ENCODE measurements at places on chromosomes 6 and 20.

- DNase-seq, result no peak
Measured at GRCh38 chr6:135014353-135014832, 40.2 kb downstream of the HBS1L start.

GRCh38 chr6:39365281-39366074 lies 43.0 kb upstream of the KCNK16 start:
- DNase-seq, result no peak

- DNase-seq, result no peak
Measured at GRCh38 chr20:46027245-46027853, 1.7 kb upstream of the SLC12A5 start.

DNA sequence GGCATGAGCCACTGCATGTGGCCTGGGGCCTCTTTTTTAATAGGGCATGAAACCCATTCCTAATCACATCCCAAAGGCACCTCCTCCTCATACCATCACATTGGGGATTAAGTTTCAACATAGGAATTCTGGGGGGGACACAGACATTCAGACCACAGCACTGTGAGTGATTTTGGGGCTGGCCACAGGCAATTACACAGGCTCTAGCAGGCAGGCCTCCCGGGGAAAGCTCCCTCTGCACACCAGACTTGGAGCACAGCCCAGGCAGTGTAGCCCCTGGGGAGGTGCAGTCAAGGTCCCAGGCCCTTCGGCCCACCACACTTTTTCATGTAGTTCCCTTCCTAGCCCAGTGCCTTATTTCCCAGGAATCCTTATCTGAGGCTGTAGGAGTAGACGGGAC lies 5.5 kb downstream of the SFT2D1 start:
- DNase-seq, result no peak

- DNase-seq, result no peak
Measured at GRCh38 chr6:4272996-4273395, 137.6 kb upstream of the ECI2 start.

- no peak for DNase-seq
Measured at GRCh38 chr6:24883618-24884017, 52.1 kb downstream of the RIPOR2 start.

DNA sequence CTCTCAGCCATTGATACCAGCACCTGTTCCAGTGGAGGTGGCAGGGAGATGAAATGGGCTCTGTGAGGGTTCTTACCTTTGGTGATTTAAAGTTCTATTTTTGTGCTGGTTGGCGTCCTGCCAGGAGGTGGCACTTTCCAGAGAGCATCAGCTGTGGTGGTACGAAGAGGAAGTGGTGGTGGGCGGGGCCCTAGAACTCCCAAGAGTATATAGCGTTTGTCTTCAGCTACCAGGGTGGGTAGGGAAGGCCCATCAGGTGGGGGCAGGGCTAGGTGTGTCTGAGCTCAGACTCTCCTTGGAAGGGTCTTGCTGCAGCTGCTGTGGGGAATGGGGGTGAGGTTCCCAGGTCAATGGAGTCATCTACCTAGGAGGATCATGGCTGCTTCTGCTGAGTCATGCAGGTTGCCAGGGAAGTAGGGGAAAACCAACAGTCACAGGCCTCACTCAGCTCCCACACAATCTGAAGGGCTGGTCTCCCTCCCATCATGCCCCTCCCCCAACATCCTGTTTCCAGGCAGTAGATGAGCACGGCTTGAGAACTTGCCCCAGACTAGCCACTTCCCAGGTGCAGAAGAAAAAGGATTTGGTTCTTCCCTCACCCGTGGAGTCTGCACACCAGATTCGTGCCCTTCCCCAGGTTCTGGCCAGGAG lies 46.6 kb downstream of the MOXD1 start:
- DNase-seq, result peak; percentile 70

DNA sequence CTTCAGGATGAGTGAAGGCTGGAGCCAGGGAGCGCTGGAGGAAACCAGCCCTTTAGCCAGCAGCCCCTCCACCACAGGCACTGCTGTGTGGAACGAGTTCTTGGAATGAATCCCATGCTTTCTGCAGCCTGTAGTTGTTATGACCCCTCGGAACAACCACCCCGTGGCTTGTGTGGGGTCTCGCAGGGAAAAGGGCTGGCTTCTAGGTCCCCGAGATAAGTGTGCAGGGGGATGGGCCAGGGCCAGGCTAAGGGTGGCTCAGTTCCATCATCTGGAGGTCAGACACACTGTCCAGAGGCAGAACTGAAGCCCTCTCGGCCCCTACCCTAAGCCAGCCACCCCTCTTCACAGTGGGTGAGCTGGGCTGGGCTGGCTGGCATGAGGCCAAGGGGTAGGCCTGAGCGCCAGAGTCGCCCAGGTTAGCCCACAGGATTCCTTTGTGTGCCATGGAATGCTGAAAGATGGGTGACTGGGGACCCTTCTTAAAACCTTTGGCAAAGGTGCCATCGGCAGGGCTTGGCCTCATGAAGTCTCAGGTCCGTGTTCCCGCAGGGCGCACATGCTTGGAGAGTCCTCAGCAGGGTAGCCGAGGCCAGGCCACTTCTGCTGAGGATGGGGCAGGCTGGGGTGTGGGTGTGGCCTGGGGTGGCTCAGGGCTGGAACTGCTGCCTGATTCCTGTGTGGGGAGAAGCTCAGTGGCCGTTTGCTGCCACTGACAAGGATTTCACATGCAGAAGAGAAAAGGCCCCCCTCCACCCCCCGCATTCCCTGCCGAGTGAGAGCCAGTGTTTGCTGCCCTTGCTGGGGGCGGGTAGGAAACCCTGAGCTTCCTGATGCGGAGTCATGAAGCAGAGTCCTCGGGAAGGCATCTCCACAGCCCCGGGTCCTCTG lies 24.6 kb downstream of the SPATA2 start:
- DNase-seq, result no peak

DNA sequence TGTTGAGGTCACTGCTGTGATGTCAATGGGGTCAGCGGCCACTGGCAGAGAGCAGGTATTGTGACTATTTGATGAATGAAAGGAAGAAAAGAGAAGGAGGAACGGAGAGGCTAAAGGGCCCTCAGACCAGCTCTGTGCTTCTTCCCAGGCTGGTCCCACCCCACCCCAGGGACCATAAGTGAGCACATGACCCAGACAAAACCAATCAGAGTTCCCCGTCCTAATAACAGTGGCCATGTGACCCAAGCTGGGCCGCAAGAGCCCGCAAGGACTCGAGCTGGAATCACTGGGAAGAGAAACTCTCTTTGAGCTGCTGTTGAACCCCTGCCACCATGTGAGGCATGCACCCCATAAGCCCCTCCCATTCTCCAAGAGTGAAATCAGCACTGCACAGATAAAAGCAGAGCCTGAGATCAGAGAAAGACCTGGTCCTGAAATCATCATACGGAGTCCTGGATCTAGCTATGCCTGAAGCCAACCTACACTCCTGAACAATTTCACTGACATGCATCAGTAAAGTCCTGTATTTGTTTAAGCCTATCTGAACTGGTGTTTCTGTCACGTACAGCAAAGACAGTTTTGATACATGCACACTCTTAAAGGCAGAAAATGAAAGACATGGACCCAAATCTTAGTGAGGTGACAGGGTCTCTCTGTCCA lies 90.2 kb downstream of the PREX1 start:
- DNase-seq, result no peak

- DNase-seq, result no peak
Measured at GRCh38 chr6:145017516-145017915, 717.8 kb downstream of the EPM2A start.

GRCh38 chr6:131067521-131067920 lies 4.5 kb upstream of the EPB41L2 start:
- DNase-seq, result no peak

GRCh38 chr6:45419571-45420082 lies 41.9 kb upstream of the SUPT3H start:
- peak; percentile 72 for DNase-seq

DNA sequence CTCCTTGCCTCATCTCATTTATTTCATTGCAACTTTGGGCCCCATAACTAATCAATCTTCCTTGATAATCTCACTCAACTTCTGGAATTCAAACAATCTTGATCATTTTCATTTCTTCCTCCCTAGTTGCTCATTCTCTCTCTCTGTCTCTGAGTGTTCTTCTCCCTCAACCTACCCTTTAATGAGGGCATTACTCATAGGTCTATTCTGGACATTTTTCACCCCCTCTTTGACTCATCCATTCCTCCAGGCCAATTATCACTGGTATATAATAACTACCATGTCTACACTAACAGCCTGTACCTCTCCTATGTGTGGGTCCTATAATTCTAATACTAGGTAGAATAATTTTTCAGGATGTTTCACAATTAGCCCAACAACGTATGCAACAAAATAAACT lies 78.8 kb downstream of the COL21A1 start:
- DNase-seq, result no peak

GRCh38 chr20:32999603-33000250 lies 4.5 kb downstream of the SUN5 start:
- DNase-seq, result no peak

DNA sequence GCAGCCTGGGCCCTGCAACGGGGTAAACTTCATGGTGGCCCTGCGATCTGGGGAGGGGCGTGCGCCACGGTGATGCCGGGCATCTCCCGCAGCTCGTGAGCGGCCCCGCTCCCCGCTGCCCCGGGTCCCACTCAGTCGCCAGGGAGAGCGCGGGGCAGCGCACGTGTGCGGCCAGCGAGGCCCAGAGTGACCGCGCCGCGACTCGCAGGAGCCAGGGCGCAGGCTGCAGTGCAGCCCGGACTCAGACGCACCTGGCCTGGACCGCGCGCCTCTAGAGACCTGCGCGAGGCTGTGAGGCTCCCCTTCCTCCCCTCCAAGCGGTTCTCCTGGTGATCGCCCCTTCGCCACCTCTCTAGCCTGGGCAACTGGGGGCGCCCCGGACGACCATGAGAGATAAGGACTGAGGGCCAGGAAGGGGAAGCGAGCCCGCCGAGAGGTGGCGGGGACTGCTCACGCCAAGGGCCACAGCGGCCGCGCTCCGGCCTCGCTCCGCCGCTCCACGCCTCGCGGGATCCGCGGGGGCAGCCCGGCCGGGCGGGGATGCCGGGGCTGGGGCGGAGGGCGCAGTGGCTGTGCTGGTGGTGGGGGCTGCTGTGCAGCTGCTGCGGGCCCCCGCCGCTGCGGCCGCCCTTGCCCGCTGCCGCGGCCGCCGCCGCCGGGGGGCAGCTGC lies 652 bp downstream of the BMP6 start:
- DNase-seq, result no peak

- DNase-seq, result no peak
Measured at GRCh38 chr6:32982084-32982701, 13.8 kb downstream of the BRD2 start.

DNA sequence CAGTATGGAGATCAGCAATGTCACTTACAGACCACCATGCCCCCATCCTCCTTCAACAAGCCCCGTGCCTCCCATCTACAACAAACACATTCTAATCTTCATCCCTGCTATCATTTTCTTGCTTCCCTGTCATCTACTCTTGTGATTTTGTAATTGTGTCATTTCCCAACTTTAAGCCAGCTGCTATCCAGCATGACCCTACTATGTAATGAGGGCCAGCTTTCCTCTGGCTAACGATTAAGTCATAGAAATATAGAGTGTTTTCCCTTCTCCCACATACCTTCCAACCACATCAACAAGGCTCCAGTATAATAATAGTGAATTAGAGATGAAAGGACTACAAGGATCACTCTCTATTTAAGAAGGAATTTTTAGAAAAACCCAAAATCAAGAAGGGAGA lies 607.0 kb downstream of the TENT5A start:
- no peak for DNase-seq

DNA sequence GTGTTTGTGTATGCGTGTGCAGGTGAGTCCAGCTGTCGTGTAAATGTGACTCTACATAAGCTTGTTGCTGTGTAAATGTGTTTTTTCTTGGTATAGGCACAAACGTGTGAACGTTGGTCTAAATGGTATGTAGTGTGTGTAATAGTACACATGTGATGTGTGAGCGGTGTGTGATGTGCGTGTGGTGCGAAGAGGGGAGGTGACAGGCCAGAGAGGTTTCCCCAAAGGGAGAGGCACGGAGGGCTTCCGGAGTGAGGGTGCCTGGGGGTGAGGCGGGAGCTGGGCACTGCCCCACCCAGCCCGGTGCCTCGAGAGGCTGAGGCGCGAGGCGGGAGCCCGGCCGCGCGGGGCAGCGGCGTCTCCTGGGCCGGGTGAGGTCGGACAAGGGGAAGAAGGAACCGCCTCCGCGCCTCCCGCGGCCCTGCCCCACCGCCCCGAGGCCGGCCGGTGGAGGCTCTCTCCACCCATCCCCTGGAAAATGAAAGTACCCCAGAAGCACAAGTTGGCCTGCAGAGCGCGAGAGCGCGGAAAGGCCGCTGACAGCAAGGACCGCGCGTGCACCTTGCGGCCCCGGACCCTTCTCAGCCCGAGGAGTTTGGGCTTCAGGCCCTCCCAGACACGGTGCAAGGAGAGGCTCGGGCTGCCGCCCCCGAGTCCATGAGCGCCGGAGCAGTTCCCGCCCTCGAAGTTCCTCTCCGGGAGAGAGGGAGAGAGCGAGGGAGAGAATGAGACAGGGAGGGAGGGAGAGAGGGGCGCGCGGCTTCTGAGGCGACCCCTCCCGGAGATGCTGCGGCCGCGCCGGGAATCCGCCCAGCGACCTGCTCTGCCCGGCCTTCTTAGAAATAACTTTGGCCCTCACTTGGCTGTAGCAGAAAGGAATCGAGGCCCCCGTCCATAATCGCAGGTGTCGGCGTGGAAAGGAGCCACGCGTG lies 43.2 kb upstream of the OSTM1 start:
- peak; percentile 51 for DNase-seq

- DNase-seq, result no peak
Measured at GRCh38 chr6:111722179-111722731, 116.6 kb upstream of the TRAF3IP2 start.

DNA sequence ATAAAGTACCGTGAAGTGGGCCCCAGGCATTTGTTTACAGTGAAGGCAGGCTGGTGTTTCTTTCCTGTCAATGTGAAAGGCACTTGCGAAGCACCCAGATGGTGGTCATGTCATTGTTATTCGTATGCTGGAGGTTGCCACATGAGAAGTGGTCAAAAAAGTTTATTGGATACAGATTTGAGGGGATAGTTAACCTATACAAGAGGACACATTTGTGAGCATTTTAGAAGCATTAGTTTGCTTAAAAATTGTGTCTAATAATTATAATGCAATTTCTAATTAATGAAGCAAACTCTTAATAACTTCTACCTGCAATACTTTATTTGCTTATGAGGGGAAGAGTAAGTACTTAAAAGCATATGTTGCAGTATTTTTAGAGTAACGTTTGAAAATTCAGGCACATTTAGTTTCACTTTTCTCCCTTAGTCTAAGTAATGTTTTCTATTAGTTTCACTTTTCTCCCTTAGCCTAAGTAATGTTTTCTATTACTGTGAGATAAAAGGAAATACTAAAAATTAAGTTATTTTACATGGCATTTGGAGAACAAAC lies 120.7 kb upstream of the CLDN20 start:
- no peak for DNase-seq

DNA sequence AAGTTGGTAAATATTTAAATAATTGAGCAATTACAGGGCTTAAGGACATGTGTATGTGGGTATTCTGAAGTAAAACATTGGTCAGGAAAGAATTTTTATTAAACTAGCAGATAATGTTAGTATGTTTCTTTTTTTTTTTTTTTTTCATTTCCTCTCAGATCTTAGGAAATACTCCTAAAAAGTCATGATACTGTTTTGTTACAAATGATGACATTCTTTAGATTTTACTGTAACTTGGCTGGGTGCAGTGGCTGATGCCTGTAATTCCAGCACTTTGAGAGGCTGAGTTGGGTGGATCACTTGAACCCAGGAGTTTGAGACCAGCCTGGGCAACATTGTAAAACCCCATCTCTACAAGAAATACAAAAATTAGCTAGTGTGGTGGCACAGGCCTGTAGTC lies 41.5 kb downstream of the CDC40 start:
- no peak for DNase-seq

- no peak for DNase-seq
Measured at GRCh38 chr20:40763646-40764295, 74.7 kb upstream of the MAFB start.

Data from transverse colon (tissue), 4 donors.